Stimulated activated CD4-positive, alpha-beta T cell treated with anti-CD3 and anti-CD28 coated beads, Interleukin-1b, Interleukin-23, amount 100 ng/mL, for 1 hour (primary cell): ENCODE measurements at places on chromosomes 11 and 22.

- no peak for DNase-seq
Measured at GRCh38 chr11:95242091-95242844, 11.3 kb upstream of the SESN3 start.

GRCh38 chr11:3684129-3684818 lies 13.1 kb upstream of the CHRNA10 start:
- DNase-seq: no peak

DNA sequence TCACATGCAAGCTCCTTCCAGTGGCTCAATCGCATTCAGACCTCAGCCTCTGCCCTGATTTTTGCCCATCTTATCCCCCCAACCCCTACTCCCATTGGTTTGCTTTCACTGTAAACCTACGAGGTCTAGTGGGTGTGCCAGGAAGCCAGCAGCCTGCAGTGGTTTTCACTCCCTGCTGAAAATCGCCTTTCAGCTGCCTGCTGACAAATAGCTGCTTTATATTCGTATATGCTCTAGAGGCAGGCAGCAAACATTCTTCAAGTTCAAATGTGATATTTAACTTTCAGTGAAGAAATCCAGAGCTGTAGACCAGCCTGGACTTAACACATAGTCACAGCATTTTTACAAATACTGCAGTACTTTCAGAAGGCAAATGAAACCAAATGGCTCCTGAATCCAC lies 92.8 kb upstream of the APOA1 start:
- no peak for DNase-seq

GRCh38 chr11:44507896-44508445 lies 57.5 kb upstream of the CD82 start:
- DNase-seq: no peak

DNA sequence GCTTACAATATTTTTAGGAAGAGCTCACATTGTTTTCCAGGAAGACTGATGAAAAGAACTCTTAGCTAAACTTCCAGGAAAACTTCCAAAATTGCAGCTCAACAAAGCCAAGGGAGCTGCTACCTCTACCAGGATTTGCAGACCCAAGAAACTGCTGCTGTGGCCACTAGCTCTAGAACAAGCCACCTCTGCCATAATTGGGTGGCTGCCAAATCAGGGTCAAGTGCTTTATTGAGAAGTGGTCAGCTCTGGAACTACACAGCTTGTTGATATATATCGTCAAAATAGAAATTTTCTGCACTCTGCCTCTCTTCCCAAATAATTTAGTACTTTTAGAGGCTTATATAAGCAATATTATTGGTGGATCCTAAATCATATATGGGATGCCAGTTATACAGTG lies 371.8 kb upstream of the CHORDC1 start:
- no peak for DNase-seq

GRCh38 chr11:66002648-66003225 lies 434 bp downstream of the BANF1 start:
- no peak for DNase-seq

DNA sequence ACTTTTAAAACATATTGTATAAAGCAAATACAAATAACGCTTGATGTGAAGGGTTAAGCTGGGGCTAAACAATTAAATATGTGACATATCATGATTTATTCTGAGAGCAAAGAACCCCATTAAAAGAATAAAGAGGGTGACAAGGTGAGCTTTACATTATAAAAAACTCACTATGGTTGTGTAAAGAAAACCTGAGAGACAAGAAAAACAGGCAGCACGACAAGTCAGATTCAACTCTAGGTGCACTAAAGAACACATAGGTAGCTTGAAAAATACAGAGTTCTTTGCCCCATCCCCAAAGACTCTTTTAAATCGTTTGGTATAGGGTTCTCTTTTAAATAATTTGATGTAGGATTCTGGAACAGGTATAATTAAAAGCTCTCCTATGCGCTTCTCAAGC lies 63.5 kb downstream of the LUZP2 start:
- no peak for DNase-seq

GRCh38 chr22:48887394-48888332 lies 940.0 kb downstream of the BRD1 start:
- DNase-seq: no peak

DNA sequence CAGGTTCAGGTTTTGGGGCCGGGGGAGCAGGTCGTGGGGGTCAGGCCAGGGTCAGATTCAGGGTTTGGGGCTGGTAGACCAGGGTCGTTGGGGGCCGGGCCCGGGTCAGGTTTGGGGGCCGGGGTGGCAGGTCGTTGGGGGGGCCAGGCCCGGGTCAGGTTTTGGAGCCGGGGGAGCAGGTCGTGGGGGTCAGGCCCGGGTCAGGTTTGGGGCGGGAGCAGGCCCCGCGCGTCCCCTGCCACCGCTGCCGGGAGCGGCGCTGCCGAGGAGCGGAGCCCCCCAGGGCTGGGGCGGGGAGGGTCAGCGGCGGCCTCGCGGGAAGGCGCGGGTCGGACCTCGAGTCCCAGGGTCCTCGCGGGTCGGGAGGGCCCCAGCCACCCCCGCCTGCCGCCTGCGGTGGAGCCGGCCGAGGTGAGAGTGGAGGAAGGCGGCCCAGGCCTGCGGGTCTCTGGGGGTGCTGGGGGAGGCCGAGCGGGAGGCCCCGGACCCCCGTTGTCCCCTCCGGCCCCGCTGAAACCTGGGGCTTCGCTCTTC lies 535 bp downstream of the TRABD start:
- no peak for DNase-seq

- no peak for DNase-seq
Measured at GRCh38 chr22:46734830-46735453, 3.1 kb downstream of the CERK start.

GRCh38 chr11:17700991-17701390 lies 18.4 kb upstream of the MYOD1 start:
- DNase-seq: no peak

DNA sequence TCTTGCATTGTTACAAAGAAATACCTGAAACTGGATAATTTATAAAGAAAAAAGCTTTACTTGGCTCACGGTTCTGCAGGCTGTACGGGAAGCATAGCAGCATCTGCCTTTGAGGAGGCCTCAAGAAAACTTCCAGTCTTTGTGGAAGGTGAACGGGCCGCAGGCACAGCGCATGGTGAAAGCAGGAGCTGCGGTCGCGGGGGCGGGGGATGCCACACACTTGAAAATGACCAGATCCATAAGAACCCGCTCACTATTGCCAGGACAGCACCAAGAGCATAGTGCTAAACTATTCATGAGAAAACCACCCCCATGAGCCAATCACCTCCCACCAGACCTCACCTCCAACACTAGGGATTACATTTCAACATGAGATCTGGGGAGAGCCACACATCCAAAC lies 45.6 kb upstream of the SEPTIN5 start:
- DNase-seq: no peak

DNA sequence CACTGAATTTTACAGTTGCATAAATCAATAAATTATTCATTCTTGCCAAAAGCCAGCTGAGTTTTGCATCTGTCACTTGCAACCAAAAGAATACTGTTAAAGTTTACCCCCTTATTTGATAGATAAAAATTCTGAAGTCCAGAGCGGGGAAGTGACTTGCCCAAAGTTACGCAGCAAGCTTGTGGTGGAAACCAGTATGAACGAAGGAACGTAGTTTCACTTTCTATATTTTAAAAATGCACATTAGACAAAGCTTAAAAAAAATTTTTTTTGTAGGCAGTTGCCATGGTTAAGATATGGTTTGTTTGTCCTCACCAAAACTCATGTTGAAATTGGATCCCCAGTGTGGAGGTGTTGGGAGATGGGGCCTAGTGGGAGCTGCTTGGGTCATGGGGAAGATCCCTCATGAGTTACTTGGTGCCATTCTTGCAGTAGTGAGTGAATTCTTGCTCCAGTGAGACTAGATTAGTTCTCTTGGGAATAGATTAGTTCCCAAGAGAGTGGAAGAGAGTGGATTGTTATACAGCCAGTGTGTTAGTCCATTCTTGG lies 46.3 kb upstream of the SEZ6L start:
- DNase-seq: no peak

DNA sequence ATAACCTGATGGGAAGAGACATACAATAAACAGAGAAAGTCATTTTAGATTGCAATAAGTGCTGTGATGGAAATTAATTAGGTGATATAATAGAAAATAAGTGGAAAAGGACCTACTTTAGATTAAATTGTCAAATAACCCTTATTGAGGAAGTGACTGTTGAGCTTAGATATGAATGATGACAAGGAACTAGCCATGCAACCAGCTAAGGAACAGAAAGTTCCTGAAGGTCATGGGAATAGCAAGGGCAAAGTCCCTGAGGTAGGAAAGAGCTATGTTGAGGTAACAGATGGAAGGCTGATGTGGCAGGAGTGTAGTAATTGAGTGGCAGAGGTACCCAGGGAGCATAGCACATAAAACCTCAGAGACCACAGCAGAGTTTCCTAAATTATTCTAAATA lies 135.2 kb downstream of the WNT11 start:
- no peak for DNase-seq

DNA sequence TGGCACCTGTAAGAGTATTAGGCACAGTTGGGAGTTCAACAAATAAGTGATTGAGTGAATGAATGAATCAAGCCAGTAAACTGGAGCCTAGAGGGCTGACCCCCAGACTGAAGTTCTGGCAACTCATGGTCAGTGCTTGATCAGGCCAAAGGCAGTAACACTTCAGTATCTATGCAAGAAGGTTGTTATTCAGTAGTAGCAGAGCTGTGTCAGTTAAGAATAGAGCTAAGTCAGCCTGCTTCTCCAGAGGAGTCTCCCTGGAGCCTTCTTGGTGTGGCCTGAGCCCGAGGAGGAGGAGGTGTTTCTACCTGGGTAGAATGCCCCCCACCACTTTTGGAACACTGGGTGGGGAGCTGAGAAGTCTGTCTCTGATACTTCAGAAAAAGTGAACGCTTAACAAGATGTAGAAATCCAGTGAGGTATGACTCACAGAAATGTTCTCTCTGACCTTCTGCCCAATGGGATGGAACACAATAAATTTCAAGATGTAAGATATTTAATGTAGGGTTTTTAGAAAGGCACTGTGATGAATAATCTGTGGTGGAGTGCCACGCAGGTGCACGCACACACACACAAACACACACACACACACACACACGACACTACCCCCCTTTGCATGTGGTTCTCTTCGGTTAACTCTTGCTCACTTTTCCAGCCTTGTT lies 219.9 kb downstream of the HIPK3 start:
- no peak for DNase-seq

GRCh38 chr22:38735126-38735464 lies 20.7 kb downstream of the SUN2 start:
- no peak for DNase-seq

- no peak for DNase-seq
Measured at GRCh38 chr11:117945047-117945810, 16.0 kb upstream of the TMPRSS13 start.

GRCh38 chr11:17498475-17498874 lies 21.8 kb upstream of the ABCC8 start:
- DNase-seq: no peak

GRCh38 chr11:18761144-18761543 lies 30.5 kb downstream of the PTPN5 start:
- no peak for DNase-seq

- DNase-seq: no peak
Measured at GRCh38 chr11:123822032-123822431, 15.9 kb upstream of the OR6M1 start.

DNA sequence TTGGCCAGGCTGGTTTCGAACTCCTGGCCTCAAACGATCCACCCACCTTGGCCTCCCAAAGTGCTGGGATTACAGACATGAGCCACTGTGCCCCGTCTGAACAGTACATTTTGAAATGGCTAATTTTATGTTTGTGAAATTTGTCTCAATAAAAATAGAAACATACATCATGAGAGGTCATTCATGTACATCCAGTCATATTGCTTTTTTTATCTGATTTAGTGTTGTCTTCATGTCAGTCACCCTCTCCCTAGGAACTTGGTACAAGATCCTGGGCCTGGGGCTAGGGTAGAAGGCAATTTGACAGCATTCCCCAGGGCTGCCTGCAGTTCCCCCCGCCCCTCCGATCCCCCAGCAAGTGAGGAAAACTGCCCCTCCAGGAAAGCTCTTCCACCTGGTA lies 46.6 kb upstream of the RBFOX2 start:
- no peak for DNase-seq

GRCh38 chr11:69075421-69076128 lies 26.8 kb downstream of the TPCN2 start:
- DNase-seq: no peak

- DNase-seq: no peak
Measured at GRCh38 chr22:20083891-20084546, 4.0 kb downstream of the DGCR8 start.

- no peak for DNase-seq
Measured at GRCh38 chr11:64910451-64911093, 6.4 kb downstream of the ATG2A start.

DNA sequence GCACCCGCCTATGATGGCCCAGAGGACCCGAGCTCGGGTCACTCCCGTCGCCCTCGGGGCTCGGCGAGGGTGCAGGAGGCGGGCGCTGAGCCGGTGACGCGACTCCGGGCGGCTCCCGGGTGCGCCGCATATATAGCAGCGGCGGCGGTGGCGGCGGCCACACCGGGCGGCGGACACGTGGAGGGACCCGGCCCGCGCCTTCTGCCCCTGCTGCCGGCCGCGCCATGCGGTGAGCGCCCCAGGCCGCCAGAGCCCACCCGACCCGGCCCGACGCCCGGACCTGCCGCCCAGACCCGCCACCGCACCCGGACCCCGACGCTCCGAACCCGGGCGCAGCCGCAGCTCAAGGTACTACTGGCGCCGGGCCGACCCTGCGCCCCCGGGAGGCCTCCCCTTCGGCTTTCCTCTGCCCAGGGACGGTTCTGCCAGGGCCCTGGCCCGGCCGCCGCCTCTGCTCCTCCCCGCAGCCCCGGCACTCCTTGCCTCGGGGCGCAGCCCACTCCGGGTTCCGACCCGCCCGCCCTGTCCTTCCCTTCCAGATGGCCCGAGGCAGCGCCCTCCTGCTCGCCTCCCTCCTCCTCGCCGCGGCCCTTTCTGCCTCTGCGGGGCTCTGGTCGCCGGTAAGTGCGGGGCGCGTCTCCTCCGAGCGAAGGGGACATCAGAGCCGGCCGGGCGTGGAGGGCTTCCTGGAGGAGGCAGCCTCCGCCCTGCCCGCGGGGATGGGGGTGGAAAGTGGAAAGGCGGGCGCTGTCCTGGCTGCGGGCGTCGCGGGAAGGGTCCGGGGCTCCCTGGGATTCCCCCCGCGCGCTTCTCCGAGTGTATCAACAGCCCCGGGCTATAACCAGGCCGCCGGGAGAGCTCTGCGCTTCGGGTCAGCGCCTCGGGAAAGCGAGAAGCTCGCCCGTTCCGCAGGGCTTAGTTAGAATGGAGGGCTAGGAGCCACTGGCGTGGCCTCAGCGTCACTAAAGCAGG lies at the start of gene GAL:
TSS of gene GAL (plus strand) at position 160 of the 972 bp plus-strand sequence. CDS start at position 540, 380 bp downstream.
- no peak for DNase-seq

GRCh38 chr11:120372296-120372695 lies 36.1 kb downstream of the ARHGEF12 start:
- no peak for DNase-seq
